ENCODE measurements at places on chromosomes 13 and 19.

DNA sequence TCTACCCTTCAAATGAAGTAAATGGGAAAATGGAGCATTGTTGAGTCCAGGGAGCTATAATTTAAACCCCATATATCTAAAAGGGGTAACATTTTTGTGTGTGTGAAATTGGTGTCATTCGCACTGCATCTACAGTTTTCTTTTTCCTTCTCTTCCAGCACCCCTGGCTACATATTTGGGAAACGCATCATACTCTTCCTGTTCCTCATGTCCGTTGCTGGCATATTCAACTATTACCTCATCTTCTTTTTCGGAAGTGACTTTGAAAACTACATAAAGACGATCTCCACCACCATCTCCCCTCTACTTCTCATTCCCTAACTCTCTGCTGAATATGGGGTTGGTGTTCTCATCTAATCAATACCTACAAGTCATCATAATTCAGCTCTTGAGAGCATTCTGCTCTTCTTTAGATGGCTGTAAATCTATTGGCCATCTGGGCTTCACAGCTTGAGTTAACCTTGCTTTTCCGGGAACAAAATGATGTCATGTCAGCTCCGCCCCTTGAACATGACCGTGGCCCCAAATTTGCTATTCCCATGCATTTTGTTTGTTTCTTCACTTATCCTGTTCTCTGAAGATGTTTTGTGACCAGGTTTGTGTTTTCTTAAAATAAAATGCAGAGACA lies 28.6 kb downstream of the ALOX5AP start:
- no peak for DNase-seq

GRCh38 chr13:42272804-42273175 lies 838 bp downstream of the AKAP11 start:
- DNase-seq, result no peak

GRCh38 chr13:72507416-72508199 lies 219.8 kb downstream of the MZT1 start:
- no peak for DNase-seq

DNA sequence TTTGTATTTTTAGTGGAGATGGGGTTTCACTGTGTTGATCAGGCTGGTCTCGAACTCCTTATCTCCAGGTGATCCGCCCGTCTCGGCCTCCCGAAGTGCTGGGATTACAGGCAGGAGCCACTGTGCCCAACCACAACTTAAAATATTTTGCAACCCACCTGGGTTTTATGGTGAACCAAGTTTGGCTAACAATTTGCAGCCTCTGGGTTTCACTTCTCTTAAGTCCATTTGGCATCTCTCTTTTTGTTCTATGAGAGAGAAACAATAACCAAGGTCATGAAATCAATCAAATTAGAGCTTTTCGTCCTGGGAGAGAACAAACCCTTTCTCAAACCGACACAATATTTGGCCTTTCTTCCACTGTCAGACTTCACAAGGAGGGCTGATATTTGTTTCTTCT lies 5.6 kb upstream of the SMAD9 start:
- DNase-seq, result no peak

Data from H54 (cell line).